ENCODE measurements at places on chromosomes 12 and 14. TPM values are rescaled to one million over a fixed set of nuclear protein-coding genes. Genes with fewer than 3 reads are reported as not detected.

Gene ISM2
- polyA plus RNA-seq: 0.12 TPM

- DNase-seq: no peak
Observed at GRCh38 chr12:10068644-10069043, 30.1 kb downstream of the CLEC1A start.

- peak; percentile 40 for DNase-seq
Observed at GRCh38 chr12:23611320-23611719, 338.1 kb downstream of the SOX5 start.

DNA sequence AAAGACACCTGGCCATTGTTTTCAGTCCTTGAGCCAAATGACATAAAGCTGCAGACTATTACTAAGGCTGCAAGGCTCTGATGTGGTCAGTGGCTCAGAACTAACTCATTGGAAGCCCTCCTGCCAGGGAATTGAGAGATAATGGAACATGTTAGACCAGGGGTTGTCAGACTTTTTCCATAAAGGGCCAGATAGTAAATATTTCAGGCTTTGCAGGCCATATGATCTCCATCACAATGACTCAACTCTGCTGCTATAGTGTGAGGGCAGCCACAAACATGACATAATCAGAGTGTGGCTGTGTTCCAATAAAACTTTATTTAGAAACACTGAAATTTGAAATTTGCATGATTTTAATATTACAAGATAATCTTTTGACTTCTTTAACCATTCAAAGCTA lies 140.3 kb downstream of the TMEM30B start:
- DNase-seq: peak; percentile 96

DNA sequence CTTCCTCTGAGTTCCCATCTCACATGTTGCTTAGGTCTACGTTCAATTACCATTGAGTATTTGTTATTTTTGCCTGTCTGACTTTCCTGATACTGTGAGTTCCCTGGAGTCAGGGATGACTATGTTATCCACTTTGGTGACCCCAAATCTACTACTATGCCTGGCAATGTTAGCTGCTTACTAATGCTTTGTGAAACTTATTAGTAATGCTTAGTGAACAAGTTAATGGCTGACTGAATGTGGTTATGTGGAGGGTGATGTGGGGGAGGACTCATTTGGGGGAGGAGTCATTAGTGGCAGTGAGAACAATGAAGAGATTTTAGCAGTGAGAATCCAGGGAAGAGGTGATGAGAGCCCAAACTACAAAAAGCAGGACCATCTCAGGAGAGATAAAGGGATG lies 121.6 kb downstream of the KTN1 start:
- DNase-seq: peak; percentile 75

- DNase-seq: no peak
Observed at GRCh38 chr12:108310489-108310888, 28.6 kb downstream of the CMKLR1 start.

DNA sequence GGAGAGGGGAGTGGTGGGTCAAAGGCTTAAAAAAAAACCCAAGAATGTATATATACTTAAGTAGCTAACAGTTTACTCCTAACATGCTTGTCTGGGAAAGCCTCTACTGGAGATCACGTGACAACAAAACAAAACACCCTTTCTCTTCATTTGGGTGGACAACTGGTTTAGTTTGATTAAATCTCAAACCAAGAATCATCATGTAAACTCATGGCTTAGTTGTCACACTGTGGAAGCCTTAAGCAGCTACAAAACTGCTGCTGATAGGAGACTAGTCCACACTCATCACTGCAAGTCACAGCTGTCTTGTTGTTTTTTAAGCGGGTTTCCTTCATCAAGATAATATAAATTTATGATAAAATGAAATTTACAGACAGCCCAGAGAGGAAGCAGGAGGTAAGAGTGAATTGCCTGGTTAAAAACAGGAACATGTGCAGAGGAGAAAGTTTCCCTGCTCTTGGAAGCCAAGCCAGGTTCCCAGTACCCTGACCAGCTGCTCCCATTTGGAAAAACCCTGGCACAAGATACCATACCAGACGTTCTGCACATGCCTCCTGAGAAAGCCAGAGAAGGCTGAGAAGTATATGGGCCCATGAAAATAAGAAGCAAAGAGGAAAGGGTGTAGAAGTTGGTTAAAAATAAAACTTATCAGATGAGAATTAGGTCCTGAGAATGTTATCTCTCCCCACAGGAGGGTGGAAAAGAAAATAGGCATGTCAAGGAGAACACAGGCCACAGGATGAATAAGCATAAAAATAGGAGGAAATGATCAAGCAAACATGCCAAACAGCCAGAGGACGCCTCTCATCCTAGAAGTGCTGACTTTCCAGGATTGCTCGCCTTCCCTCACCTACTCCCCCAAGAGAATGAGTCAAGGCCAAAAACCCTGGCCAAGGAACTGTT lies 34.0 kb downstream of the EGLN3 start:
- no peak for DNase-seq

Gene PIGH
- polyA plus RNA-seq: 13.5 TPM

Gene B4GALNT1
- polyA plus RNA-seq: 0.66 TPM

DNA sequence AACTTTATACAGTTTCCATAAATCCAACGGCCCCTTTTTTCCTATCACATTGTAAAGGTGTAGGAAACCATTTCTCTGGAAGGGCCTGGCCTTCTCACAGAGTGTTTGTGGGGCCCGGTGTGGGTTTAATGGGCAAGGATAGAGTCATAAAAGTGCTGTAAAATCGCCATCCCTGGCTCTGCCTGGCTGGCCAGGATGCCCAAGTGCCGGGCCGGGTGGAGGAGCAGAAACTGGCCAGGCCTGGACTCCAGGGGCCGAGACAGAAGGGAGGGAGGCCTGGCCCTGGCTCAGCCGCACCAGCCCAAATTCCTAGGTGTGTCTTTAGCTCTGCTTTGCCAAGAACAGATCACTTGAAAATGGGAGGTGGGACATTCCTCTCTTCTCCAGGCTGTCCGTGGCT lies 77.1 kb upstream of the DICER1 start:
- no peak for DNase-seq

Gene ST8SIA1
- polyA plus RNA-seq: not detected

Gene PLEK2
- 1.5 TPM for polyA plus RNA-seq

- DNase-seq: no peak
Observed at GRCh38 chr14:76752744-76753143, 8.5 kb upstream of the VASH1 start.

All from IMR-90 (cell line).